Stimulated activated CD8-positive, alpha-beta memory T cell treated with anti-CD3 and anti-CD28 coated beads, Interleukin-15, amount 100 ng/mL, for 24 hours (primary cell): ENCODE measurements at places on chromosomes 7 and 10.
A peak's percentile ranks its signal among the peaks of the same experiment; 100 is the strongest.

- no peak for DNase-seq
Measured at GRCh38 chr7:77667459-77668086, 28.7 kb upstream of the RSBN1L start.

GRCh38 chr10:101536800-101537199, 51.3 kb downstream of the POLL start:
- DNase-seq = no peak

- no peak for DNase-seq
Measured at GRCh38 chr7:81937091-81937490, 167.2 kb upstream of the HGF start.

- DNase-seq = no peak
Measured at GRCh38 chr7:18903695-18904094, 213.7 kb downstream of the TWIST1 start.

- DNase-seq = no peak
Measured at GRCh38 chr7:116525298-116525912, 569 bp downstream of the CAV1 start.

GRCh38 chr7:102834999-102835398, 77.8 kb upstream of the LRRC17 start:
- DNase-seq = no peak

DNA sequence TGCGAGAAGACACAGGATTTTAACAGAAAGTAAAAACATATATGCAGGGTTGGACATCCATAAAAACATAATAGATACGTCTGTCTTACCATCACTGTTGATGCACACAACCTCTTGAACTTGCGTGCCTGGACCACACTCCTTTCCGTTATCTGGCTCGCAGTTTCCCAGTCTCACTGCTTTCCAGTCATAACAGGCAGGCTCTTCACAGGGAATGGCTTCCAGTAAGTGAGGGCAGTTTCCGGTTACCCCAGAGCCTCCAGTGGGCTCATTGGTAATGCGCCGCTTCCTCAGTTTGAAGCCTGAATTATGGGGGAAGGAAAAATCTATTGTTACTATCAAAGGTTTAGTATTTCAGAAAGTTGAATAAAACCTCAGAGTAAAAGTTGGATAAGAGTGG, 290.7 kb downstream of the THSD7A start:
- DNase-seq = no peak

DNA sequence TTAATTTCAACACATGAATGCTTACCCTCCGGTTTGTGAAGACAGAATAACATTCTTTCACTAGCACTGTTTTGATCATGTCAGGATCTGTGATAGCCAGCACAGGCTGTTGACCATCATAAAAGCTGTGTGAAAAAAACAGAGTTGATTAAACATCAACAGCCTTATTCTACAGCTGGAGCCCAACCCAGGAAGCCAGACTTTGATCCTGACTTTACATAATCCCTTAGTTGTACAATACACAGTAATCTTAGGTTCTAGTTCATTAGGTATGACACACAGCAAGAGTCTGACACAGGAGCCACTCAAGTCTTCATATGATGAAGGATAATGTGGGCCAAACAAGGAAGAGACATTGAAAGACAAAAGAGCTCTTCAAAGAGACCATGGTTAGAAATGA, 11.4 kb downstream of the CYP3A4 start:
- no peak for DNase-seq

DNA sequence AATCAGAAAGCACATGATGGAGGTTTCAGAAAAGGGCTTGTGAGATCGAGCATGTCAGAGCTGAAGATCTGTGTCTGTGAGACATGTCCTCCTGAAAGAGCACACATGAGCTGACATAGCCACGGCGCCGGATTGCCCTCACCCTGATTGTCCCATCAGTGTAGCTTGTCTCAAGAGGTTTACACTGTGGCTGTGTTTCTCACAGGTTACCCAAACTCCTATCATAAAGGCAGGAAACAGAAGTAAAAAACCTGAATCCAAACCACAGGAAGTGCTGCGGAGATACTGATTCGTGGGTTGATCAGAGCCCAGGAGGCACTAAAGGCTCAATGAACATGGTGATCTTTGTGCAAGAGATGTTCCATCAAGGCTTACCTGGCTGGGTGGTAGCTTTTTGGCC, 3.9 kb upstream of the ATP6V0E2 start:
- no peak for DNase-seq

DNA sequence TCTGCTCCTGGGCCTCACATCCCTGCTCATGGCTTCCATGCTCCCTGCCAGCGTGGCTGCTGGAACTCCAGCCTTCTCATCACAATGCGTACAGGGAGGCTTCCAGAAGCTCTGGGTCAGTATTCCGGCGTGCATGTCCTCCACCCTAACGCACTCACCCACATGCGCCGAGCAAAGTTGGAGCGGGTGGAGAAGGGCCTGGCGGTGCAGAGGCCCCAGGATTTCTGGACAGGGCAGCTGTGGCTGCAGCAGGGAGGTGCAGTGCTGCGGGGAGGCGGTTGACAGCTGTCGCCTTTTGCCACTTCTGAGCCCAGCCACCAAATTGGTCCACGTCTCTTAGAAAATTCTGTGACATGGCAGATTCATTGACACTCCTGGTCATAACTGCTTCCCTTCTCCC, 33.6 kb upstream of the FAM20C start:
- DNase-seq = no peak

DNA sequence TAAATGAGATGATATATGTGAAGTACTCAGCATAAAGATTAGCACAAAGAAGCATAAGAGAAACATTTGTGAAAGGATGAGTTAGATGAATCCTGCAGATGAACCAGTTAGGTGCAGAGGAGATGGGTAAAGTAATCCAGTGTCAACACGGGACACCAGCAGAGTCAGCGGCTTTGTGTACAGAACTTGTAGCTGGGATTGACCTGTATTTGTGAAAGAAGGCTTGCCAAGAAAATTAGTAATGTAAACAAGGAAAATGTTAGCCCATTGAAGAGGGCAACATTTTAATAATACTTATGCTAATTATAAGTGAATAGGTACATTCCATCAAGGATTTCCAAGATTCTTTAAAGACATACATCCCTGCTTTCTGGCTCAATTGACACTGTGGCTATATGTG, 255.7 kb downstream of the PTEN start:
- no peak for DNase-seq

DNA sequence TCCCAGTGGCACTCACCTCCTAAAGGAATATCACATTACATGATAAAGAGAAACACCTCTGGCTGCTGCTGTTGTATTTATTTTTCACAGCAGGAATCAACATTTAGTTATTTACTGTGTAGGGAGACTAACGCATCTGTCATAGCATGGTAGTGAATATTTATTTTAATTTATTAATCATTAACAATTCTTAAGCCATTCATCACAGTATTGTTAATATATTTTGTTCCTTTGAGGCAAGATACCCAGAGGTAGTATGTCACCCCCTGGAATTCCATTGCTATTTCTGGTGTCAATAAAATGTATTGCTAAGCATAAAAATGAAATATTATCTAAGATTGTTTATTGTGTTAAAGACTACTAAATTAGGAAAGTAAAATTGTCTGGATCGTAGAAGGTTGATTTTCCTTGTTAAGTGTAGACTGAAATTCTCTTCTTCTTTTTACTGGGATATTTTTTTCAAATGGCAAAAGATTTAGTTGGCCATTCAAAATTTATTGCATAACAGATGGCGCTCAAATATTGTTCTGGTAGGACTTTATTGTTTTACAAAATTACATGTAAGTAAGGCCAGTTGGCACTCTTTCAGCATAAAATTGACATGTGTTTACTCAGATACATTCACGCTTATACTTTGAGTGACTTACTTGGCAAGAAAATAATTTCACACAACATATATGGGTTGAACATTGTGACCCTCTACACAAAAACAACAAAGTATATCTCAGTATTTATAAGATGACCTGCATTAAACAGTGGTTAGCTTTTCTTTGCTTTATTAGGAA, 1358.7 kb upstream of the SORCS1 start:
- DNase-seq = no peak

DNA sequence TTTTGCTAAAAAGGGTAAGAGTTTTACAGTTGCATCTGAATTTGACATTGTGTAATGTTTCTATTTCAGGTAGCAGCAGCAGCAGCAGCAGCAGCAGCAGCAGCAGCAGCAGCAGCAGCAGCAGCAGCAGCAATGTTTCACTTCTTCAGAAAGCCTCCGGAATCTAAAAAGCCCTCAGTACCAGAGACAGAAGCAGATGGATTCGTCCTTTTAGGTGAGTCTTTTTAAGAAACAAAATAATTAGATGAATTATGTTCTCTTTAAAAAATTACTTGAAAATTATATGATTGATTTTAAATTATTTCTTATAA, 32.6 kb downstream of the UMAD1 start:
- DNase-seq = no peak

DNA sequence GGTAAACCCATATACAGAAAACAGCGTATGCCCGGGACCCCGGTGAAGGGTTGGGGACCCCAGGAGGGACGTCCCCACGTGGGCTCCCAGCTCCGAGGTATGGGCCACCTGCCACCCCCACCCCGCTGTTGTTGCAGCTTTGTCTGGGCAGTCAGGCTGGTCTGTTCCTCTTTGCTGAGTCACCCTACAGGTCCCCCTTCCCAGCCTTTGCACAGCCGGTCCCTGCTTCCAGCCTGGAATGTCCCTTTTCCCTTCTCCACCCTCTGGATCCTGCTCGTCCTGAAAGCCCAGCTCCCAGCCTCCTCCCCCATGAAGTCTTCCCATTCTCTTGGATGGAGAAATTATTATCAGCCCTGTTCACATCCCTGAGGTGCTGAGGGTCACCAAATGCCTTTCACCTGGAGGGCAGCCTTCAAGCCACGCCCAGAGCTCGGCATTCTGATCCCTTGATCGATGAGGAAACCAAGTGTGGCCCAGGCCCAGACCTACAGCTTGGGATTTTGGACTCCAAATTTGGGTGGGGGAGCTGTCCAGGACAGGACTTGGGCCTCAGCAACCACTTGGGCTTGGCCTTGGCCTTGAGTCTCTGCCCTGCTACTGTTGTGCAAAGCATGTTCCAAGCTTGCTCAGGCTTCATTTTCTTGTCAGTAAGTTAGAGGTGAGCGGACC, 2.6 kb downstream of the CLDN4 start:
- no peak for DNase-seq

DNA sequence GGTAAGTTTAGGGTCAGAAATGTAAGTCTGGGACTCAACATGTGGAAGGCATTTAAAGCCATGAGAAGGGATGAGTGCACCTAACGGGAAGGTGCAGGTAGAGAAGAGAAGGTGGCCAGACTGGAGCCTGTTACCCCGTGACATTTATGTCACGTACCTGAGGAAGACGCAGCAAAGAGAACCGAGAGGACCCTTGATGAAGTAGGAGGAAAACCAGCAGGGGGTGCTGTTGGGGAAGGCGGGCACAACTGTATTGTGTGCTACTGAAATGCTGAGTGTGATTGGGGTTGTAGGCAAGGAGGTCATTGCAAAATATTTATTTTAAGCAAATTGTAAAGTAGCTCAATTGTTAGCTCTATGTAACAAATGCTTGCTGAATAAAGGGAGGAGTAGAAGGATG, 338.2 kb upstream of the PRKCQ start:
- peak; percentile 49 for DNase-seq

DNA sequence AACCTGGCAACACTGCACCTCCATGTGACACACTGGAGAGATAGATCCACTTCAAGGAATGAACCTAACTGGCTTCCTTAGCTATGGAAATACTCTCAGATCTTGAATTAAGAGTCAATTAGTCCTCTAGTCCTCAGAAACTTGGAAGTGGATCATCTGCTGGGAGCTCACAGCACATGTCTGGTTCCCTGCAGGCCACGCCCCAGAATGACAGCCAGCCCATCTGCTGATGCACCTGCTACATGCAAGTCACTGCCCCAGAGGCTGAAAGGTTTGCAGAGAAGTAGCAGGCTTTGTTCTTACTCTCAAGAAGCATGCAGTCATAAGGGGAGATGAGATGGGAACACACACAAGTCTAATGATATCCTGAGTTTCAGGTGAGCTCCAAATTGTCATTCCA, 275.9 kb downstream of the SKAP2 start:
- no peak for DNase-seq

DNA sequence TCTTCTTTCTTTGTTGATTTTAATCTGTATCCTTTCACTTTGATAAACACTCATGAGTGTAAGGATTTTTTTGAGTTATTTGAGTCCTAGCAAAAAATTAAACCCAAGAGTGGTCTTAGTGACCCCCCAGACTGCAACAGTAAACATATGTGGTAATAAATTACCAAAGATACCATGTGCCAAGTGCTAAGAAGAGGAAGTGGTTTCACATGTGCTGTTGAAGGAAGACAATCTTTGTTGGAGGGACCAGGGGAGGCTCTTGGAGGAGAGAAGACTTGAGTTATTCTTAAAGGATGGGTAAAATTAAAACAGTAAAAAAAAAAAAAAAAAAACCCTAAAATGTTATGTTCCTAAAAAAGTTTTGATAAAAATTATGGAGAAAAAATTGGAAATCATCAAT, 150.2 kb downstream of the SEC23IP start:
- DNase-seq = no peak

GRCh38 chr7:156640949-156641485, 443 bp downstream of the RNF32 start:
- no peak for DNase-seq

DNA sequence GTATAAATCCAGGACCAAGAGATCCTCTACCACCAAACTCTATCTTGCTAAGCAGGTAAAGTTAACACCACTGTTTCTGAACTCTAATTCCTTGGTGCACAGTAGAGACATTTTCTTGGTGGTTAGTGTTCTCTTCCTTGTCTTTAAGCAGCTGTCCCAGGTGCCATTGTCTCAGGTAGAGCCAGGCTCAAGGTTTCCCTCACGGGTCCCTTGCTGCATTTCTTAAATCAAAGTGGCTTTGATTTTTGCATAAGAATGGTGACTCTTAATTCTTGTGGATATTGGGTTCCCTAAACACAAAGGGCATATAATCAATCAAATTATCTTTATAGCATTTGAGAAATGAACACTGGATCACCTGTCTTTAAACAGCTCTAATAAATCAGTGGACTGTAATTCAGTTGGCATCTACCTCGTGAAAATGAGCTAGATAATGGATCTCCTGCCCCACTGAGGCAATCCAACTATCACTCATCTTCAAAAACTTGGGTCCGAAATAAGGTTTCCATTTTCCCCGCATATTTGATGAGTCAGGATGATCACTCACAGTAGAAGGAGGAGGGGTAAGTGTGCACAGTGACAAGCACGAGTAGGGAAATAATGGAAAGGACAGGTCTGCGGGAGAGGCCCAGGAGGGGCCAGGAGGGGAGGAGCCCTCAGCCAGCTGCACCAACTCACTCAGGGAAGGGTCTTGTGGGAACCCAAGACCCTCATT, 2.4 kb downstream of the ABCC2 start:
- DNase-seq = no peak

- DNase-seq = no peak
Measured at GRCh38 chr10:98256692-98257091, 11.3 kb downstream of the LOXL4 start.

- no peak for DNase-seq
Measured at GRCh38 chr7:66682350-66683093, 53.8 kb downstream of the KCTD7 start.
